ENCODE measurements at places on chromosomes 5 and 9.

DNA sequence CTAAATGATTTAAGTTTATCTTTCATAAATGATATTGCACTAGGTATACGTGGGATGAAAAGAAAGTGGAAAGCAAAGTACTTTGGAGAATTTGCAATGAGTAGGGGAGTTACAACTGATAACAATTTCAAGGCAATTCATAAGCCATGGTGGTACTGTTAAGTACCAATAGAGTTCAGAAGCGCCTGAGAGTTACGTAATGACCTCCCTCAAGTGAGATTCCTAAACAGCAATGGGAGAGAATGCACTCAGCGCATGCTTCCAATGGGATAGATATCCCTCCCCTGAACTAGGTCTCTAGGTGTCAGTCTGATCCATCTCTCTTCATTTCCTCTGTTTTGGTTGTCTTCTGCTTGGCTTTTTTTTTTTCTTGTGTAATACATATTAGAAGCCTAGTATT is 249.3 kb downstream of the NNT start:
- DNase-seq, result no peak

GRCh38 chr5:75610201-75610600 is 1.1 kb upstream of the ANKDD1B start:
- DNase-seq, result no peak

- DNase-seq, result peak; percentile 72
Measured at GRCh38 chr5:76867827-76868693, 18.2 kb downstream of the S100Z start.

GRCh38 chr5:151406322-151406947 is 41.0 kb upstream of the SLC36A1 start:
- DNase-seq, result peak; percentile 32

- no peak for DNase-seq
Measured at GRCh38 chr9:98367371-98367900, 112.0 kb upstream of the TBC1D2 start.

DNA sequence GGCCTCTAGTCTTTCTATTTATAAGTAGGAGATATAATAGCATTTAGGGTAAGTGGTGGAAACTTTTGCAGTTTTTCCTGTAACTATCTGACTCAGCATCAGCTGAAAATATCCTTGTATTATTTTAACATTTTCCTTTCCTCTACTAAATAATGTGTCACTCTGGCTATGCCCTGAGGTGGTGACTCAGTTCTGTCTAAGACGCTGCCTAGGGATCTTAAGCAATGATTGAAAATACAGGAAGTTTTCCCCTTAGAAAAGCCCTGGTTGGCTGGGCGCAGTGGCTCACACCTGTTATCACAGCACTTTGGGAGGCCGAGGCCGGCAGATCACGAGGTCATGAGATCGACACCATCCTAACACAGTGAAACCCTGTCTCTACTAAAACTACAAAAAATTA is 9.3 kb upstream of the EDIL3 start:
- DNase-seq, result peak; percentile 61

DNA sequence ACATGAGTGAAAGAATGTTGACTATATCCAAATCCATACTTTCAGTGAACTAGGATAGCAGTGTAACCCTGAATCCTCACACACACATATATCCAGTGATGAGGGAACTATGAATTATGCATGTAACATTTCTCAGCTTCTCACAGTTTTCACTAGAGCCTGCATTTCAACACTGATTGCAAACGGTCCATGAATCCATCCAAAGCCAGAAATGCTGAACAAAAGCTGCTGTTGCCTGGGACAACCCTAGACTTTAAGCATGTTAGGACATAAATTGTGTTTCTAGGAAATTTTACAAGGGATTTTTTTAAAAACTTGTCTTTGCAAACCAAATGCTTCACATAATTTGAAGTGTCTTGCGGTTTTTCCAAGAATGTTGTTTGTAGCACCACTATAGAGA is 2010.0 kb upstream of the WWC1 start:
- no peak for DNase-seq

- no peak for DNase-seq
Measured at GRCh38 chr9:223152-223551, 8.5 kb downstream of the DOCK8 start.

DNA sequence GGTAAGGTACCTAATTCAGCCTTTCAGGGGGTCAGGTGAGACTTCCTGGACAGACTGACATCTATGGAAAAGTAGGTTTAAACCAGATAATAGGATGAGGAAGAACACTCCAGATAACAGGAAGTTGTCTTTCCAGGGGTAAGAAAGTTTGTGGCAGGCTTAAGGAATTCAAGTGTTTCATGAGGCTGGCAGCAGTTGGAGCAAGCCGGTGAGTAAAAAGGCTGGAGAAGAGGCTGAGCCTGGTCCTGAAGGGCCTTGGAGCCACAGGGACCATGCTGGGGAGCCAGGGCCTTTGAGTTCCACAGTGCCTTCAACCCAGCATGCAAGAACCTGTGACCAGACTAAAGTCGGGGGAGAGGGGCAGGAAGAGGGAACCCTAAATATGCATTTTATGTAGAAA is 353.4 kb downstream of the SPOCK1 start:
- DNase-seq, result peak; percentile 27

DNA sequence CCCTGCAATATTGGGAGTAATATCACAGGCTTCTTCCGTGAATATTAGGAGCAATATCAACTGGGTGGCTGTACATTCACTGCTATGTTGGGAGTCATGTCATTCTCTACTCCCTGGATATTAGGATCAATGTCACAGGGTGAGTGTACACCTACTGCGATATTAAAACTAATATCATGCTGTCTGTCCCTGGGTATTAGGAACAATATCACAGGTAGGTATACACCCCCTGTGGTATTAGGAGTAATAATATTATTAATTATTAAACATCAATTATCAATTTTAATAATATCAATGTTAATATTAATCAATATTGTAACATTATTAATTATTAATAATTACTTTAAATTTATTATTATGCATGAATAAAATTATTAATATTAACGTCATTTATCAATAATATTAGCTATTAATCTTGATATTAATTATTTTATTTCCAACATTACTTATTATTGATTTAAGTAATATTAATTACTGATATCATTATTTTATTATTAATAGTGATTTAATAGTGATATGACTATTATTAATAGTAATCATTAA is 121.9 kb downstream of the TMEM38B start:
- DNase-seq, result no peak

DNA sequence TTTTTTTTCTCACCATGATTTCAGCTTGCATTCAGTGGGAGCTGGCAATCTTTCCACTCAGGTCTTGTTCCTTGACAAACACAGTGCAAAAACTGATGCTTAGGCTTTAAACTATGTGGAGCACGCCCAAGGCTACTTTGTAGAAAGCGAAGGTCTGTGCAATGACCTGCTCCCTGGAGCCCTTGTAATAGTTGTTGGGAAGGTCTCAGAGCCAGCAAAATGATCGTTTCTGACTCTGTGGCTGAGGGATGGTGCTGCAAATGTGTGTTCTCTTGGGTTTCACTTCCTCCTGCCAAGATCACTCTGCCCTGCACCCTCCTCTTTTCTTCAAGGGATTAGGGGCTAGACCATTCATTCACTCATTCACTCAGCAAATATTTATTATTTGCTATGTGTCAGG is 249.7 kb upstream of the MAP3K1 start:
- DNase-seq, result no peak

DNA sequence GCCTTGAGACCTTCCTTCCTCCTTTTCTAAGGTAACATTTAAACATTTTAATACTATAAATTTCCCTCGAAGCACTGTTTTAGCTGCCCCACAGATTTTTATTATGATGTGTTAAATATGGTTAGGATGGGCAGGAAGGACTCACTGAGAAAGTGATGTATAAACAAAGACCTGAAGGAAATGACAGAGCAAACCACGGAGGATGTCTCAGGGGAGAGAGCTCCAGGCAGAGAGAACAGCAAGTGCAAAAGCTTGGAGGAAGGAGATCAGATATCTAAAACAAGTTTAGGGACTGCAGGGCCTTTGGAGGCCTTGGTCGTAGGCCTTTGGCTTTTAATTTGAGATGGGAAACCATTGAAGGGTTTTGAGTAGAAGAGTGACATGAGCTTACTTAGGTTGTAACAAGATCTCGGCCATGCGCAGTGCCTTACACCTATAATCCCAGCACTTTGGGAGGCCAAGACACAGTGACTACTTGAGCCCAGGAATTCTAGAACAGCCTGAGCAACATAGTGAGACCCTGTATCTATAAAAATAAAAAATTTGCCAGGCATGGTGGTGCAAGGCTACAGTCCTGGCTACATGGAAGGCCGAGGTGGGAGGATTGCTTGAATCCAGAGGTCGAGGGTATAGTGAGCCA is 35.5 kb upstream of the LRRTM2 start:
- DNase-seq, result no peak

- peak; percentile 80 for DNase-seq
Measured at GRCh38 chr5:71757590-71758543, 38.8 kb downstream of the CARTPT start.

GRCh38 chr5:109003928-109004327 is 256.2 kb downstream of the FER start:
- DNase-seq, result no peak

DNA sequence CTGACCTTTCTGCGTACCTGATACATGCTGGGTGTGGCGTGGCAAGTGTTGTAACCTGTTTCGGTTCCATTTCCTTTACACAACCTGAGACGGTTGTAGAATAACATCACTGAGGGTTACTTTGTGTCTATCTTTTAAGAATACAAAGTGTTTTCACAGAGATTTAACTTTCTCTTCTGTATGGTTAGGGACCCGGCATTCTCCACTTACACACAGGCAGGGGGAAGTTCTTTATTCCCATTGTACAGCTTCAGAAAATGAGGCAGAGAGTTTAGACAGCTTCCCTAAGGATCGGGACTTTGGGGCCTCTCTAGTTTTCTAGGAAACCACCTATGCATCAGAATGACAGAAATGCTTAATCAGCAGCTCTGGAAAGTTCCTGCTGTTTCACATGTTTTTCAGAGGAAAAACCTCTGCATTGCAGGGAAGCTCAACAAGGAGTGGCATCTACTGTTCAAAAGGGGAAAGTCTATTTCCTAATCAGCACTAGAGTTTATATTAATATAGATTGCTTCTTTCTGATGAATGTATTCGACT is 41.3 kb downstream of the CAST start:
- DNase-seq, result no peak

DNA sequence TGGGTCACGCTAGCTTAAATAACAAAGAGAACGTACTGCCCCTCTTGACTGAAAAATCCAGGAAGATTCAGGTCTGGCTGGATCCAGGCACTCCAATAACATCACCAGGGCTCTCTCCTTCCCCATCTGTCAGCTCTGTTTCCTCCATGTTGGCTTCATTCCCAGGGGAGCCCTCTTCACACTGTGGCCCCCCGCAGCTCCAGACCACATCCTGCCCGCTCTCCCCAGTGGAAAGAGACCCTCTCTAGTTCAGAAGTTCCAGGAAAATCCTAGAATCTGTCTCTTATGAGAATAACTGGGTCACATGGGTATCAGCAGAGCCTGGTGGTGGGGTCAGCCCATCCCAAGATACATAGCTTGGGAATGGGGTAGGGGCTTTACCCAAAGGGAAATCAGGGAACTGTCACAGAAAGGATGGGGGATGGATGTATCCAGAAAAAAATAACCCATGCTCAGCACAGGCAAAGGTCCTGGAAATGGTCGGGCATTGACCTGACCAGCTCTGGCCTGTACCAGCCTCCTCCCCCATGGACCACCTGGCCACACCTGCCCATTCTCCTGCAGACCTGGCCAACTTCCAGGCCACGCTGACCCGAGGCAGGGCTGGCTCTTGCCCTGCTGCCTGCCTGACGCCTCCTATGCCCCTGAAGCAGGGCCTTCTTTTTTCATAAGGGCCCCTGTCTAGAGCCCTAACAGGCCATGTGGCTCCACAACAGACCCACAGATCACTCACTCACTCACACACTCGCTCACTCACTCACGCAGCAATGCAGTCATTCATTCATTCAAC is 65.9 kb downstream of the COL23A1 start:
- DNase-seq, result no peak

GRCh38 chr5:150778517-150779396 is at the start of gene SMIM3:
SMIM3 (plus strand) TSS chr5:150778757; CDS start chr5:150795441, 16,684 bp downstream.
- peak; percentile 90 for DNase-seq

- DNase-seq, result no peak
Measured at GRCh38 chr5:50807661-50808060, 141.2 kb downstream of the PARP8 start.

DNA sequence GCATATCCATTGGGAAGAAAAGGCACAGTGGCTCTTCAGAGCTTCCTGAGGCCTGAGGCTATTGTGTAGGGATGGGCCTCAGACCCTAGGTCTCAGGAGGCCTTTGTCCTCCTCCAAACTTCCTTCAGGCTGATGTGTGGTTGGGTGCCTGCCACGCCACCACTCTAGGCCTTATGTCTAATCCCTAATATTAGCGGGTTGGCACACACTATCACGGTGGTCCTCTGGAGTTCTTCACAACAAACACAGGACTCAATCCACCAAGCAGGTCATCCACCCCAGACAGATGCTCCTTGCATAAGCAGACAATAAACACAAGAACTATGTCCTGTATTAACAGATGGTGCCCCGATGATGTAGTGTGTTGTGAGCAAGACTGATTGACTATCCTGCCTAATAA is 31.0 kb upstream of the FSTL4 start:
- peak; percentile 3 for DNase-seq

DNA sequence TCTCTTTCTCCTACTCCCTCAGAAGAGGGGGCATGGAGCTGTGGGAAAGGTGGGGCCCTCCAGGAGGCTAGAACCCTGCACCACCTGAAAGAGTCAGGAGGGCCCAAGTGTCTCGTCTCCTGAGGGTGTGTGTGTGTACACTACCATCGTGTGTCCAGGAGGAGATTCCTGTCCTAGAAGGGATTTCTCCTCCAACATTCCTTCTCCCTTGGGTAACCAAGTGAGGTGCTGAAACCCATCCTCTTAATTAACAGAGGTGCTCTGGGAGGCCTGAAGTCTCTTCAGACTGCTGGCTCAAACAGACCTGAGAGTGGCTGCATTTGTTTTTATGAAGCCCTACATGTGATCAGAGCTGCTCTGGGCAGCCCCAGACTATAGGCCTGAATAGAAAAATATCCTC is 61.1 kb upstream of the FAM169A start:
- no peak for DNase-seq

- DNase-seq, result no peak
Measured at GRCh38 chr5:151028717-151029116, 8.3 kb downstream of the GPX3 start.

DNA sequence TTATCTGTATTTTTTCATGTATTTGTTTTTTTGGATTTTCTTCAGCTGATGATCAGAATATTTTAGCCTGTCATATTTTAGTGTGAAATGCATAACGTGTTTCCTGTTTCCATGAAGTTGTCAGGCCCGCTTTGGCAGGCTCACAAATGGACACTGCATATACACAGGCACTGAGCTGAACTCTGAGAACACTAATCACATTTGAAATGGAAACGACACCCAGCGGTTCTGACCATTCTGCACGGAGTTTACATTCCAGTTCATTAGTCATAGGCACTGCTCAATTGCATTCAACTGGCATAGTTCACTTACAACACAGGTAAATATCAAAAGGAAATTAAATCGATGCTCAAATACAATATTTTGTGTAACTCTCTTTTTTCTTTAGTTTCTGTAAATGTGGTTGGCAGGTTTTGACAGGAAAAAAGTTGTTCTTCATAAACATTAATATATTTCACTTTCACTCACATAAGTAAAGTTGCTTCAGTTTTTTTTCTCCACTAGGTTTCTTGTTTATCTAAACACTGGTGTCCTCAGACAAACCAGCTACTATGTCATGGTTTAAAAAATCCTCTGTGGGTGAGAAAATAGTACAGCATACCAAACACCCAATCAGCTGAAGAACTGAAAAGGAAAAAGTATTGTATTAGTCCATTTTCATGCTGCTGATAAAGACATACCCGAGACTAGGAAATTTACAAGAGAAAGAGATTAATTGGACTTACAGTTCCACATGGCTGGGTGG is 559.0 kb upstream of the DAP start:
- DNase-seq, result no peak

GRCh38 chr5:80139466-80139972 is 104.4 kb downstream of the THBS4 start:
- DNase-seq, result no peak

All from AG20443 (cell line).